ENCODE measurements at places on chromosomes 4 and X.
A peak's percentile ranks its signal among the peaks of the same experiment; 100 is the strongest.

DNA sequence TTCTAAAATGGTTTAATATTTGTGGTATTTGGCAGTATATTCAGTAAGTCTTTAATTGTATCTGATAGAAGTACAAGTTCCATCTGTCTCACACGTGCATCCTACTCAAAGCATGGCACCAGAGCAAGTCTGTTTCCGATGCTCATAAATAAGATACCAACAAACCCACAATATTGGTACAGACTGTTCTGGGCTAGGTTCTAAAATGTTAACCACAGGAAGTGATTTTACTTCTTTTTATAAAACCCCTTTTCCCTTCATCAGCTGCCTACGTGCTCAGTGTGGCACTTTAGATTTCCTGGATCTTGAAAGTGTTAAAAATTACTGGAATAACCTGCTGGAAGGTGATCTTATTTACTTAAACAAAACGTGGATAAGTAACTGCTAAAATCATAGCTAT, 165.1 kb downstream of the CFAP299 start:
- no peak overlapping the region for H3K27ac ChIP-seq
- peaks cover 4% of the 10 kb centered on the region for H3K27me3 ChIP-seq
- no peak overlapping the region for H3K4me3 ChIP-seq
- peaks cover 6% of the 10 kb centered on the region for H3K4me1 ChIP-seq
- no peak for DNase-seq
- peaks cover 5% of the 10 kb centered on the region for H3K36me3 ChIP-seq

DNA sequence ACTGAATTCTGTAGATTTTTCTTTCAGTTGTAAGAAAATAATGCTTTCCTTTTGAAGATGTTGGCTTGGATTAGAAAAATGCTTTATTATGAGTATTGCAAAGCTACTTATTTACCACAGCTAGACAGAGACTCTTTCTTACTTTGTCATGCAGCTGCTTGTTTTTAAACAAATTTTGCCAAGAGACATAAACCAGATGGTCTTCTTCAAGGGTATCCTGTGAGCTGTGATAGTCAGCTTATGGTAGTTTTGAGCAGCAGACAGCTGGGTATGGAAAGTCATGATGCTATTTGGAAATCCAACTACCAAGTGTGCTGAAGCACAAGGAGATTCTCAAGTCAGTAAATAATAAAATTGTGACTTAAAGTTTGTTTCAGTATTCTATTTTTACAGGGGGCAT, 941.5 kb downstream of the DMD start:
- no peak overlapping the region for H3K27ac ChIP-seq
- no peaks in the 10 kb centered on the region for H3K27me3 ChIP-seq
- H3K4me1 ChIP-seq, result no peaks in the 10 kb centered on the region
- H3K4me3 ChIP-seq, result no peak overlapping the region
- DNase-seq, result no peak
- no peaks in the 10 kb centered on the region for H3K36me3 ChIP-seq

DNA sequence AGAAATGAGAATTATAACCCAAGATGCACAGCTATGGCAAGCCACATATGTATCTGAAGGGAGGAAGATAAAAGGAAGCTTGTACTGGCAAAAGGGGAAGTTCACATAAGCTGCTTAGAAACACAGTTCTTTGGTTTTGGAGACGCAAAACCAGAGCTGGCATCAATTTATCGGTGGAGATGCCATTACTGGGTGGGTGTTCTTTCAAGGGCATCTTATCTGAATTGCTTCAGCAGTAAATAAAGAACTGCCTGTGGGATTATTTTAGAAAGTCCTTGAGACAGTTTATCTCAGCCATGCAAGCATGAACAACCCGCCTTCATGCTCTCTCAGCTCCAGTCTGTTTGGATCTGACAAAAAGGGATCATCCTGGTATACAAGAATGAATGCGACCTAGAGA, 60.8 kb downstream of the DDX60 start:
- H3K4me3 ChIP-seq, result no peak overlapping the region
- H3K4me1 ChIP-seq, result no peaks in the 10 kb centered on the region
- no peak for DNase-seq

DNA sequence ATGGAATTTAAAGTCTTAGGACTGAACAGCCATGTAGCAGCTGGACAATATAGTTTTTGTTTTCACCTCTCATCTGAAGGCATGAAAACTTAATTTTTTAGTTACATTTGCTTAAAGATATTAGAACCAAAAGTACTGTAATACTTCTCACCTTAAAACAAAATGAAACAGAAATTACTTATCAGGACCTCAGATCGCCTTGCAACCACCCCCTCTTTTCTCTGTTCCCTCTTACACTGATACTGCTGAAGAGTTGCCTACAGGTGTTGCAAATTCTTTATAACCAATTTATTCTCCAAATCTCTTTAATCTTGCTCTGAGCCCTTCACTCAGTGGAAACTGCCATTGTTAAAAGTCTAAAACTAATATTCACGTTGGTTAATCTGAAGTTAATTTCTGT, 145.0 kb downstream of the SPCS3 start:
- H3K36me3 ChIP-seq, result no peaks in the 10 kb centered on the region
- no peak for DNase-seq
- no peak overlapping the region for H3K4me3 ChIP-seq
- H3K4me1 ChIP-seq, result peaks cover 5% of the 10 kb centered on the region

GRCh38 chrX:17488036-17488435, 113.0 kb downstream of the NHS start:
- H3K27ac ChIP-seq, result no peak overlapping the region
- H3K36me3 ChIP-seq, result no peaks in the 10 kb centered on the region
- DNase-seq, result no peak
- no peaks in the 10 kb centered on the region for H3K27me3 ChIP-seq

DNA sequence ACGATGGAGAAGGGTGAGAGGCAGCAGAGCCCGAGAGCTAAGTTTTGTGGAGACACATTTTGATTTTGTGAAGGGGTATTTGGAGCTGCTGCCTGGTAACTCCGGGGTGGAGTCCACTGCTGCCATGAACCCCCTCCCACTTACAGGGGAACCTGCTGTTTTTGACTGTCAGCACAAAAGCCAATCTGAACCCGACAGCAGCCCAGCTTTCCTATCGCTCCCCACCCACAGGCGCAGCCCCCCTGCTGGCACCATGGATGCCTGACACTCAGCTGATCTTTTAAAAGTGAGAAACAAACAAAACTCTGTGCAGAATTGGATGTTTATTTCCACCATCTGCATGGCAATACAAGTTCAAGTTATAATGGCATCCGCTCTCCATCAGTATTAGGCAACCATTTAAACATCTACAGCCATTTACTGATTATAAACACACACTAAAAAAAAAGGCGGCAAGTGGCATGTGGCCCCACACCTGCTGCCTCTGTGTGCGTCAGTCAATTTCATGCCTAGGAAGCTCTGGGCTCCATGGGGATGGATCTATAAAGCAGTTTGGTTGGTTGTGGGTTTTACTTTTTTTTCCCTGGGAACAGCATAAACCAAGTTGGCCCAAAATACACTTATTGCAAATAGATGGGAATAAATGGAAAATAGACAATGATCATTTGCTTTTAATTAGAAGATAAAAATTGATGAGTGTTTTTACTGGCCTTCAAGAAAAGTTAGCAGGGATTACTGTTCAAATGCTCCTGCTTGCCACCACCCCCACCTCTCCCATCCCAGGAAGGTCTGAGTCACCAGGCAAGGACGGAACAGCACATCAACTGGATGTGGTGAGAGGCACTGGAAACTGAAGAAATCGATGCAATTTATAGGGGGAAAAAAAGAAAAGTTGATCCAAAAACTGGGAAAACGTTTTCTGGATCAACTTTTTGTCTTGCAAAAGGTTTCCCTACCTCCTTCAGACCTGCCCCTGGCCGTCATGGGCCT, 46.0 kb downstream of the SEPSECS start:
- H3K36me3 ChIP-seq, result no peaks in the 10 kb centered on the region
- H3K27ac ChIP-seq, result no peak overlapping the region
- no peak for DNase-seq
- H3K4me3 ChIP-seq, result no peak overlapping the region

DNA sequence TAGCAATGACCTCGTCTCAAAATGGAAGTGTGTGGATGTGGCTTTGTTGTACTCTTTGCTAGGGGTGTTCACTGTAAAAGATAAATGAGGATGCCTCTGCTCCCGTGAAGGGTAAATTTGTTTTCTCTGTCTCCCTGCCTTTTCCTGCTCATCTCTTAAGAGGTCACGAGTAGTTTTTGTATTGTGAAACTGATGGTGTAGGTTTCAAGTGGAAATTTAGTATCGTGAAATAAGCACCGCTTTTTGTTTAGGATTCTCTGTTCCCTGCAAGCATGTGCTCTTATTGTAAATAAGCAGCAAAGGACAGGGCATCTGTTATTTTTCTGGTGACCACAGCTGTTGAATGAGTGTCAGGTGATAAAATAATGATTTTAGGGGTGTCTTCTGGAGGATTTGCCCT, 104.6 kb downstream of the PHEX start:
- H3K4me1 ChIP-seq, result peaks cover 4% of the 10 kb centered on the region
- H3K4me3 ChIP-seq, result no peak overlapping the region
- no peaks in the 10 kb centered on the region for H3K36me3 ChIP-seq
- no peaks in the 10 kb centered on the region for H3K27me3 ChIP-seq
- H3K27ac ChIP-seq, result no peak overlapping the region
- DNase-seq, result no peak

DNA sequence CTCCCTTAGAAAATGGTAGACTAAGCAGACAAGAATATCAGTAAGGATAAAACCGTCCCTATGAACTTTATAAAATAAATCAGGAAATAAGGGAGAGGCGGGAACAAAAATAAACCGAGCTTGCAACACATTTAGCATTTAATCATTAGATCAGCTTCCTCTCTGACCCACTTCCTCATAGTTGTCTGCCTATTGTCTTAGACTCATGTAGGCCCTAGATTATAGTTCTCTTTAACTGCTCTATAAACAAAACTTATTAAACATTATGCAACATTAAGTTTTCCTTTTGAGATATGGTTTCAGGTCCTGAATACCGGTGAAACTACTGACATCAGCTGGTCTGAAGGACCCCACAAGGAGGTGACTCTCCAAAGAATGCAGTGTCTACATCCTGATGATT, 15.8 kb upstream of the SRD5A3 start:
- H3K27me3 ChIP-seq, result no peaks in the 10 kb centered on the region
- no peak overlapping the region for H3K4me3 ChIP-seq
- no peak for DNase-seq
- peaks cover 5% of the 10 kb centered on the region for H3K36me3 ChIP-seq

GRCh38 chr4:18105030-18106011, 83.8 kb upstream of the LCORL start:
- no peaks in the 10 kb centered on the region for H3K4me1 ChIP-seq
- no peak for DNase-seq
- H3K36me3 ChIP-seq, result no peaks in the 10 kb centered on the region
- H3K27me3 ChIP-seq, result peaks cover 4% of the 10 kb centered on the region

DNA sequence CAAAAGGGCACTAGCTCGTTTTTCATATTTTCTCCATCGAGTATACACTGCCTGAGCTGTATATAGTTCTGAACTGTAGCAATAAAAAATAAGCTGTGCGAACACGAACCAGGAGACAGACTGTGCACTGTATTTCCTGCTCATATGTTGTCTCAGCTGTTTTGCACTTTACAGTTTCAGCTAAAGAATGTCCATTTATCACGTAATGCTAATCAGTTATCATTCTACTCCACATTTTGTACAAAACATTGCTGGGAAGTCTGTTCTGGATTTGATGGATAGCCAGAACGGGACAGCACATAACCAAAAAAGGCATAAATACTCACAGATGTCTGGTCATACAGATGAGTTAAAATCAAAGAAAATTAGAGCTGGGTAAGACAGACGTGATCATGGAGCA, 315.5 kb upstream of the ADGRL3 start:
- H3K27me3 ChIP-seq, result no peaks in the 10 kb centered on the region
- no peak overlapping the region for H3K4me3 ChIP-seq
- no peaks in the 10 kb centered on the region for H3K4me1 ChIP-seq
- H3K27ac ChIP-seq, result no peak overlapping the region
- DNase-seq, result no peak

DNA sequence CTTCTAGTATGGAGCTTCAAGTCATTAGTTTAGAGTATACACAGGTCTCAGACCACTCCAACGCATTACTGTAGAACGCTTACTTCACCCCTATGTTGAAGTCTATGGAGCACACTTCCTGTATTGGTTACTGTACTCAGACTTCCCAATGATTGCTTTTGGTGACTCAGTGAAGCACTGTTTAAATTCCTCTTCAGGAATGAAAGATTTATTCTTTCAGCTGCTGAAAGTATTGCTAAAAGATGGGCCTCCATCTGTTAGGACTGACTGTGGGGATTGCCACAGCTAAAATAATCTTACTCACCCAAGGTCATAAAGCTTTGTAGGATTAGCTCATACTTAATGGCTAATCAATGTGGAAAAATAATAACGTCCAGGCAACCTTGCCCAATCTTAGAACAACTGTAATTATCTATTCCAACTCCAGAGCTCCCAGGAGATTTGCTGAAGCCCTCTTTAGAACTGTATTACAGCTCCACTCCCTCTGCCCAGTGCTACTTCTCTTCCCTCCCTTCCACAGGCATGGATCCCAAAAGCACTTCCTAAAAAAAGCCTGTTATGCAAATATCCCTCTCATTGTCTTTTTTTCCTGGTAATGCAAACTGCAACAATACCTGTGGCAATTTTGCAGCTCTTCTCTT, 281.9 kb upstream of the HS3ST1 start:
- no peaks in the 10 kb centered on the region for H3K27me3 ChIP-seq
- no peaks in the 10 kb centered on the region for H3K4me1 ChIP-seq
- no peak overlapping the region for H3K27ac ChIP-seq
- no peak for DNase-seq
- no peak overlapping the region for H3K4me3 ChIP-seq
- no peaks in the 10 kb centered on the region for H3K36me3 ChIP-seq

DNA sequence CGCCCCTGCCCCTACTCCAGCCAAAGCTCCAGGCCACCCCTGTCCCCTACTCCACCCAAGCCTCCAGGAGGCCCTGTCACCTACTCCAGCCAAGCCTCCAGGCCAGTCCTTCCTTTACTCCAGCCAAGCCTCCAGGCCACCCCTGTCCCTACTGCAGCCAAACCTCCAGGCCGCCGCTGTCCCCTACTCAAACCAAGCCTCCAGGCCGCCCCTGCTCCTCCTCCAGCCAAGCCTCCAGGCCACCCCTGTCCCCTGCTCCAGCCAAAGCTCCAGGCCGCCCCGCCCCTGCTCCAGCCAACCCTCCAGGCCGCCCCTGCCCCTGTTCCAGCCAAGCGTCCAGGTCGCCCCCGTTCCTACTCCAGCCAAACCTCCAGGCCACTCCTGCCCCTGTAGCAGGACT, 5.1 kb upstream of the ASMT start:
- no peaks in the 10 kb centered on the region for H3K4me1 ChIP-seq
- H3K27ac ChIP-seq, result no peak overlapping the region
- no peak for DNase-seq
- H3K4me3 ChIP-seq, result no peak overlapping the region

DNA sequence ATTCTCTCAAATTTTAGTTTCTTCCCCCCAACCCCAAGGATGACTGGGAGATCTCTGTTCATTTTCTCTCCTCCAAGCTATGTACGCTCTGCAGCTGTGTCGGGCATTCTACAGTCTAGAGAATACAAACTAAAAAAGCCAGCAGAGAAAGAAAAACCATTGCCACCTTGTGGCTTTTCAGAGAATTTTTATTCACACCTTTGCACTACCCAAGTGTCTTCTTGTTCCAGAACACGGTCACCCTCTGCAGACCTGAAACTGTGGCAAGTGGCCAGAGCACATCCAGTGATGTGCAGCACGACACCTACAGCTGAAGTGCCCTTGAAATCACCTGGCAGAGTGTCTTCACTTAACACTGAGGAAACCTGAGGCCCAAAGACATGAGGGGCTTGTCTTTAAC, 68.6 kb downstream of the CHST7 start:
- H3K36me3 ChIP-seq, result peaks cover 40% of the 10 kb centered on the region
- H3K4me1 ChIP-seq, result peaks cover 19% of the 10 kb centered on the region
- H3K27me3 ChIP-seq, result no peaks in the 10 kb centered on the region
- peak overlapping the region; percentile 8 for H3K27ac ChIP-seq
- no peak for DNase-seq
- no peak overlapping the region for H3K4me3 ChIP-seq

Data from activated T-helper 2 cell treated with anti-CD3 and anti-CD28 coated beads, Interferon-gamma antibody, Interleukin-2, Interleukin-4, amounts not matched to agents 10 μg/mL and 5 μg/mL and 100 μg/mL, durations not matched to agents 14 hours and 24 hours and 36 hours (primary cell).